ENCODE measurements at places on chromosomes 6 and 20. TPM values are rescaled to one million over a fixed set of nuclear protein-coding genes. Genes with fewer than 3 reads are reported as not detected.

TBX18 gene
- total RNA-seq = not detected

GRCh38 chr20:6651016-6651415 is 116.5 kb upstream of the BMP2 start:
- no peak for DNase-seq

HFE gene
- 6.5 TPM for total RNA-seq

DNA sequence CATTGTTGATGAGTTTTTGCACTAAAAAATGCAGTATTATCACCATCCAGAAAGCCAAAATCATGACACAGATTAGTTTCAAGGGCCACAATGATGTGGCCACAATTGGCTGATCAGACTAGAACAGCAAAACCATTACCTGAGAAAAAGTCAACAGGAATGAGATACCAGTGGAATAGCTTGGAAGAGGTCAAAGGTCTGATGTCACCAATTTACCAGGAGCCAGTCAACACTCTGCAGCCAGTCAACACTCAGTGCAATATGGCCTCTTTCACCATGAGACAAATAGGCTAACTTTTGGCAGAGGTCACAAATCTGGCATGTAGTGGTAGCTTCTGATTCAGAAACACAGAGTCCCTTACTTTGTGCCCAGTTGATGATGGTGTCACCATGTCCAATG is 7.5 kb upstream of the ASIP start:
- DNase-seq = no peak

SLC22A23 gene
- 0.75 TPM for total RNA-seq

PTCRA gene
- not detected for total RNA-seq

GRCh38 chr6:140736231-140736630 is 1361.8 kb upstream of the CITED2 start:
- DNase-seq = no peak

MRPS18A gene
- 39.6 TPM for total RNA-seq

DNA sequence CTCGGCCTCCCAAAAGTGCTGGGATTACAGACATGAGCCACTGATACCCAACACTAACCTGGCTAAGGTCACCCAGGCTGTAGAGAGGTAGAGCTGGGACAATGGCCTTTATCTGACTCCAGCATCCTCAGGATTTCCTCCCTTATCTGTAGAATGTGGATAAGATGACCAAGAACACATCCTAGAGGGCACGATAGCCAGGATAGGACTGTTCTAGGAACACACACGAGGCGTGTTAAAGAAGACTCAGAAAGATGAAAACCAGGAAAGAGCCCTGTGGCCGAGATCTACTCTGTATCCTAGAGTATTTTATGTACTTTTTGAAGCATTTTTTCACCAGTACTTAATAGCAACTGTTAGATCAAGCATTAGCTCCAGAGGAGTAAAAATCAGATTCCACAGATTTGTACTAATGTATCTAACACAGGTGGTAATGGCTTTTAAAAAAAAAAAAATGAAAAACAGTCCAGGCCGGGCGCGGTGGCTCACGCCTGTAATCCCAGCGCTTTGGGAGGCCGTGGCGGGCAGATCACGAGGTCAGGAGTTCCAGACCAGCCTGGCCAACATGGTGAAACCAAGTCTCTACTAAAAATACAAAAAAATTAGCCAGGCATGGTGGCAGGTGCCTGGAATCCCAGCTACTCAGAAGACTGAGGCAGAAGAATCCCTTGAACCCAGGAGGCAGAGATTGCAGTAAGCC is 17.3 kb downstream of the PPP1R10 start:
- no peak for DNase-seq

Measured in B cell (primary cell).